ENCODE measurements at places on chromosomes 7 and 10. TPM values are rescaled to one million over a fixed set of nuclear protein-coding genes. Genes with fewer than 3 reads are reported as not detected.

CPED1 gene
- total RNA-seq: 0.99 TPM

KDM7A gene
- 35.1 TPM for total RNA-seq

VENTX gene
- 0.52 TPM for total RNA-seq

DPYSL4 gene
- 3.3 TPM for total RNA-seq

GRCh38 chr7:108078211-108078673, 51.9 kb downstream of the LAMB4 start:
- no peak for DNase-seq

- no peak for DNase-seq
These were observed 42.0 kb downstream of the PAPOLB start for GRCh38 chr7:4819560-4820404.

GRCh38 chr7:77975672-77976480, 177.3 kb downstream of the PHTF2 start:
- DNase-seq: no peak

DNA sequence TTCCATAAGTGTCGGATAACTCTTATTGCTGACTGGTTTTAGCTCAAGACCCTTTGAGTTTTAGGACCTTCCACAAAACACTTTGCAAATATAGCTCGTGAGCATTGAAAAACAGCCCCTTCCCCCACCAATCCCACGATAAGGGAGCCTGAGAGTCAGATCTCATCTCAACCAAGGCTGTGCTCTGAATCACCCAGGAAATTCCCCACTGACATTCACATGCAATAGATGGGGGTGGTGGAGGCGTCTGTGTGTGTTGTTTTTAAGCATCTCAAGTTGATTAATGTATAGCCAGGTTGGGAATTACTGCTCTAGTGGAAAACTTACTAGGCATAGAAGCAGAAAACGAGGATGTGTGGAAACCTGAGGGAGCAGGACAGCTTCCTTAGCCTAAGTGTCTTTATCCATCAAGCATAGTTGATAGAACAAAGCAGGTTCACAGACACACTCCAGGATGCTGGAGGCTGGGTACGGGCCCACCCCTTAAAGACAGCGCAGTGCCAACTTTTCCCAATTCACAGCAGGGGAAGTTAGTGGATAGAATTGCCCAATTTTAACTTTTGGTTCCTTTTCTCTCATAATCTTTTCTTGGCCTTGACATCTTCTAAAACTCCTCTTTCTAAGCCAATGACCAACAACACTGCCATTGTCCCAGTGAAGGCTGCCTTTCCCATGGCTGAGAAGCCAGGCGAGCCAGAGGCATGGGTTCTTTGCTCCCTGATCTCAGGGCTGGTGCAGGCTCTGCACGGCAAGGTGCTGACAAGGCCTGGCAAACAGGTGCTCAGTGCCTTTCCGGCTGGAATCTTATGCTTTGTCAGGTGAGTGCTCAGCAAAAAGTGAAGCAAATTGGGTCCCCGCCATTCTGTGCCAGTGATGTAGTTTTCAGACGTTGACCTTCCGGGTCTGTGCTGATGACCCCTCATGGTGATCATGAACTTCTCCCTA, 98.5 kb upstream of the INSIG1 start:
- DNase-seq: no peak

DNA sequence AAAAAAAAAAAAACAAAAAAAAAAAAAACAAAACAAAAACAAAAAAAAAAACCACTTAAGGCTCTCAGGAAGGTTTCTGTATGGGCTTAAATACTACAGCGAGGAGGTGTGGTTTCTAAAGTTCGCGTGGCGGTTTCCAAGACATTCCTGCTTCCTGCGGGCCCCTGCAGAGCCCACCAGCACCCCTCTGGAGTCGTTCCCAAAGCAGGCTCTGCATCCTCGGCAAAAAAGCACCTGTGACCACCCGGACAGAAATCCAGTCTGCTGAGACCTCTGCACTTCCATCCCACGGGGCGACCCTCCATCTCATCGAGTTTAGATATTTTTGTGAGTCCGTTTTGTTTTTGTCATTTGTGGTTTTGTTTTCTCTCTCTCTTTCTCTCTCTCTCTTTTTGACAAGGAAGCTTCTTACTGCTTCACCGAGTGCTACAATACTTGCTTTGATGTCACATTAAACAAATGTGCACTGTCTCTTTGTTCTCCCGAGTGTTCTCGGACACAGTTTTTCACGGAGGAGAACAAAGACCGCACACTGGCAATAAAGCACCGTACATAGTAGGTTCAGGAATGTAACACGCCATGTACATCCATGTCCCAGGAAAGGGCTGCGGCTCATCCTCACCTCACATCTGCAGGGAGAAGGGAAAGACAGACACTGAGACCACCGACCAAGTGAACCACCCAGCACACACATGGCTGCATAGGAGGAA, 21.5 kb downstream of the PDGFA start:
- no peak for DNase-seq

DNA sequence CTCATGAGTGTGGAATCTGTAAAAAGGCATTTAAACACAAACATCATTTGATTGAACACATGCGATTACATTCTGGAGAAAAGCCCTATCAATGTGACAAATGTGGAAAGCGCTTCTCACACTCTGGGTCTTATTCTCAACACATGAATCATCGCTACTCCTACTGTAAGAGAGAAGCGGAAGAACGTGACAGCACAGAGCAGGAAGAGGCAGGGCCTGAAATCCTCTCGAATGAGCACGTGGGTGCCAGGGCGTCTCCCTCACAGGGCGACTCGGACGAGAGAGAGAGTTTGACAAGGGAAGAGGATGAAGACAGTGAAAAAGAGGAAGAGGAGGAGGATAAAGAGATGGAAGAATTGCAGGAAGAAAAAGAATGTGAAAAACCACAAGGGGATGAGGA, 207.7 kb downstream of the ZEB1 start:
- DNase-seq: no peak

GRCh38 chr10:84613336-84614021, 285.1 kb downstream of the CCSER2 start:
- DNase-seq: no peak

GRCh38 chr10:1293636-1294435, 237.7 kb downstream of the WDR37 start:
- no peak for DNase-seq

- DNase-seq: no peak
These were observed 15.1 kb downstream of the ITGA8 start for GRCh38 chr10:15704581-15704968.

- DNase-seq: no peak
These were observed 3.6 kb downstream of the SFXN4 start for GRCh38 chr10:119161680-119162451.

- no peak for DNase-seq
These were observed 93.0 kb downstream of the TNS3 start for GRCh38 chr7:47488969-47489342.

DNA sequence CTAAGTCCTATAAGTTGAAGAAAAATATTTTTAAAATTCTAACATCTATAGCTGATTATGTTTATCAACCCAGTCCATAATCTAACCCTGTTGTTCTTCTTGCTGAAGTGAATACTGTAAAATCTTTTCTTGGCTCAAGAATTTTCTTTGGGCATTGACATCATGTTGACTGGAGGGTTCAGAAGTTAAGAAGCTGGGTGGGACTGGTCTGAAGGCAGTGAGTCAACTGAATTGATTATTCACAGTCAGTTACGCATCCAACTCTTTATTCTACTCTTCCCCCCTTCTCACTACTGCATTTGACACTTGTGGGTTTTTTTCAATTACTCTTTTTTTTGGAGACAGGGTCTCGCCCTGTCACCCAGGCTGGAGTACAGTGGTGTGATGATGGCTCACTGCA, 31.0 kb downstream of the DENND2A start:
- DNase-seq: no peak

DNA sequence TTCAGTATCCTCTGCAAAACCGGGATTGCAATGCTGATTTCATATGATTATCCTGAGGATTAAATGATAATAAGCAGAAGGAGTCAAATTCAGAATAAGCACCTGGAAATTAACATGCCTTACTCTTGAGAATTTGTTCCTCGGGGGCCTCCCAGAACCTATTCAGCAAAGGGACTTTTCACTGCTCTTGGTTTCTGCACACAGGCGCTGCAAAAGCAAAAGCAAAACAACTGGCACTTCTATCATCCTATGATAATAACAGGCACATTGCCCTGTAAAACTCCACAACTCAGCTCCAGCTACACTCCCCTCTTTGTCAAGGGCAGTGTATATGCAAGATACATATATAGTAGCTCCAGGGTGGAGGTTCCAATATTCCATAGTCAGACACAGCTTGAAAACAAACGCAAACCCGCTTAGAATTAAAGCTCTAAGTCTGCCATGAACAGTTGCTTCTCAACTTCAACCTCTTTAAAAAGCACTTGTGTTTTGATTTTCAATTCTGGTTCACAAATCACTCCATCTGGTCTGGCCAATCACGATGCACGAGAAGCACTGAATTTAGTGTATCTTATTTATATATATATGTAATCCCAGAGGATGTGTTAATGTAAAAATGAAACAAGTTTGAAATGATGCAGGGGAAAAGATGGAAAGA, 119.9 kb upstream of the PTER start:
- no peak for DNase-seq

DNA sequence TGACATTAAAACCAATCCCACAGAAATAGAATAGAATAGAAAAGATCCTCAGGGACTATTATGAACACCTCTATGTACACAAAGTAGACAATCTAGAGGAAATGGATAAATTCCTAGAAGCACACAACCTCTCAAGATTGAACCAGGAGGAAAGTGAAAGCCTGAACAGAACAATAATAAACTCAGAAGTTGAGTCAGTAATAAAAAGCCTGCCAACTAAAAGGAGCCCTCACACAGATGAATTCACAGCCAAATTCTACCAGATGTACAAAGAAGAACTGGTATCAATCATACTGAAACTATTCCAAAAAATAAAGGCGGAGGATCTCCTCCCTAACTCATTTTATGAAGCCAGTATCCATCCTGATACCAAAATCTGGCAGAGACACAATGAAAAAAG, 220.3 kb upstream of the HPS1 start:
- no peak for DNase-seq

GRCh38 chr10:30782537-30783461, 153.2 kb upstream of the LYZL2 start:
- DNase-seq: no peak

- DNase-seq: no peak
These were observed 635.3 kb downstream of the INHBA start for GRCh38 chr7:41067576-41067975.

DNA sequence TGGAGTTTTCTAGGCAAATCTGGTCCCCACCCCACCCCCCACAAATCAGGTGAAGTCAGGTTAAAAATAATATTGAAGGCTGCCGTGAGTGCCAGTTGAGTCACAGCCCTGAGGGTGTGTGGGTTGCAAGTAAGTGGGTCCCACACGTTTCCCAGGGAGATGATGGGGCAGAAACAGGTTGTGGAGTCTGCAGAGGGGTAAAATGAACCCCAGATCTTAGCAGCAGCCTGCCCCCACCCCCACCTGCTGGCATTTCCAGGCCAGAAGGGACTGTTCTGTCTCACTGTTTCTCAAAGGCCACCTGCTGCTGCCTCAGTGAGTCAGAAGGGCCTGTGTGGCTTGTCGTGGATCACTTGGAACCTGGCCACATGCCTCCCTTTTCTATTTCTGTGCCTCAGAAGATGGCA, 59.8 kb upstream of the SMNDC1 start:
- DNase-seq: no peak

DNA sequence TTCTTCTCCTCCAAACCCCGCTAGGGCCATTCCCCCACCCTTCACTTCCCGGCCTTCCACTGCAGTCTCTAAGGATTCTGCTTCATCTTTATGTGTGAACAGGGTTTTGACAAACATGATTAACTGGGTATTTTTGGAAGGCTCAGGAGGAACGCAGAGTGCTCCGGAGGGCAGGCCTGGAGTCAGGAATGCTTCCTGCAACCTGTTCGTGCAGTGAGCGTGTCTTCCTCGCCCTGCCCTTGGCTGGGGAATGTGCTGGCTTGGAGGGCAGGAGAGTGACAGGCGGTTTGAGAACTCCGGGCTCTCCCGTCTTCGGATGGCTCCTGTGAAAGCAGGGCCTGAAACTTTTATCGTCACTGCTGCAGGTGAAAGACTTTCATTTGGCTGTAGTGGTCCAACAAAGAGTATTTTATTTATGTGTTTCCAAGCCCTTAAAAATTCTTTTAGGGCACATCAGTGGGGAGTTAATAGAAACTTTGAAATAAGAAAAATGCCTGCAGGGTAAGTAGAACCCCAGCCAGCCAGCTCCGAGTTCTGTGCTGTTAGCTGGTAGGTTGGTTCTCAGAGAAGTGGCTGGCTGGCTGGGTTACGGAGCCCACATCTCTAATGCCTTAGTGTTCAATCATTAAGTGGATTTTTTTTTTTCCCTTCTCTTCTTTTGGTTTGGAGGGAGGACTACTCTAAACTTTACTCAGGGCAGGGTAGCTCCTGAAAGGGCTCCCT, 51.0 kb downstream of the TCF7L2 start:
- DNase-seq: no peak

DNA sequence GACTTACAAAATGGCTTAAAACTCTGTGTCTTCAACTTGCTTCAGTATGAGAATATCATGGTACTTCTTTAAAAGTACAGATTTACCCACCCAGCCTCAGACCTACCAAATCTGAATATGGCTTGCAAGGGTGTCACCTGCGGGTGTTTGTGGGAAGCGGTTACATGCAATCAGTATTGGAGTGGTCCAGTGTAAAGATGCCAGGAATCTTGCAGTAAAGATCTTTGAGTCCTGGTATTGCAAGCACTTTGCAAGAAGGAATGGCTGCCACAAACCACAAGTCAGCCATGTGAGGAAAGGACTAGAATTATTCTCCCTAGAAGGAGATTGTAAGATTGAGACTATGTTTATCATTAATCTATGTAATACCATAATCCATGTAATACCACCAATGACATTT, 115.1 kb downstream of the PON1 start:
- DNase-seq: no peak

DNA sequence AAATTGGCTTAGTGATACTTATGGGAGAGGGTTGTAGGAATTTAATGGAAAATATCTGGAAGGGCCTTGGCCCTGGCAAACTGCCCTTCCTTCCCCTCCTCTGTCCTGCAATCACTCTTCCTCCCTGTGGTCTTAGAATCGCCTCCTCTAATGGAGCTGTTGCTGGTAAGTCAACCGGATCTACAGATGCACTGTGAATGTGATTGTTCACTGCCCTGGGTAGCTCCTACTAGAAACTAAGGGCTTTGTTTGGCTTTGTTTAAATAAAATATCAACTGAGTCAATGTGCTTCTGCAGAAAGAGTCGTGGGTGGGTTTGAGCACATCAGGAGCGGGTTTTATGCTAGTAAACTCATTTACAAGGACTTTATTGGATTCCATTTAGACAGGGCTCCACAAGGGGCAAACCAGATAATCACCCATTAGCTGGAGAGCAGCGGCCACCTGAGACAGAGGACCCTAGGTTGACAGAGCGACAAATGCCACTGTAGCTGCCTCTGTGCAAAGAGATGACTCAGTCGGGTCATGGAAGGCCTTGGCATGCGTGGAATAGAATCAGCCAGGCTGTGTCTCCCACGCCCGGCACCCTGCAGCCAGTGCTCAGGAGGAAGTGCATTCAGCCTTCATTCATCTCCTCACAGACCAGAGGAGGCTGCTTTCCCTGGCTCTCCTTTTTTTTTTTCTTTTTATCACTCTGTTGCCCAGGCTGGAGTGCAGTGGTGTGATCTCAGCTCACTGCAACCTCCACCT, 97.9 kb downstream of the GAD2 start:
- no peak for DNase-seq

GRCh38 chr10:6108631-6109443, 20.0 kb downstream of the RBM17 start:
- peak; percentile 29 for DNase-seq

GRCh38 chr10:26157734-26158133, 58.8 kb upstream of the GAD2 start:
- DNase-seq: no peak
